ENCODE measurements at places on chromosomes 12 and 14.

DNA sequence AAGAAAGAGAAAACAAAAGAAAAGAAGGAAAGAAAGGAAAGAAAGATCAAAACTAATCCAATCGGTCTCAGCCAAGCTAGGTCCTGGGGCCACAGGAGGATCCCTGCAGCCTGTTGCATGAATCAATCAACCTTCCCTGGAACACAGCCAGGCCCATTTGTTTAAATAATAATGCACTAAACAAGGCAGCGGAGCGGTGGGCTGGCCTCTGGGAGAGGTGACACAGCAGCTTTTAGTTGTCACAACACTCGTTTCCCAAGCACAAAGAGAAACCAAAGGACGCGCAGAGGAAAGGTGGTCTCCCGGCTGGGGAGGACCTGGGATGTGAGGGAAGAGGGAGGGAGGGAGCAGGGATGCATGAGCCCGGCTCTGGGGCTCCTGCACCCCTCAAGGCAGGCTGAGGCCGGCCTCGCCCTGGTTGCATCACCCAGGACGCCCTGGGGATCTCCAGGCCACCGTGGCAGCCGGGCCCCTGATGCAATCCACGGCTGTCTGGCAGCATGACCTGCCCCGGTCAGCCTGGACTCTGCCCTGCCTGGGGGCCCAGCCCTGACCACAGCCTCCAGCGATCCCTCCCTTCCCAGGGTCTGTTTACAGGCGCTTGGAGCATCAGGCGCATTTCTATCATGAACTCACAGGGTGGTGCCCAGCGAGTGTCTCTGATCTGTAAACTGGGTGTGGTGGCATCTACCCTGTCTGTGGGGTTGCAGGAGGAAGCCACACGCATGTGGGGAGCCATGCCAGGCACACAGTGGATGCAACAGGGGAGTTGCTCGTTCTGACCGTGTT is 32.5 kb downstream of the MMP17 start:
- peak; percentile 41 for DNase-seq

GRCh38 chr12:740921-741320 is 11.5 kb upstream of the WNK1 start:
- no peak for DNase-seq

DNA sequence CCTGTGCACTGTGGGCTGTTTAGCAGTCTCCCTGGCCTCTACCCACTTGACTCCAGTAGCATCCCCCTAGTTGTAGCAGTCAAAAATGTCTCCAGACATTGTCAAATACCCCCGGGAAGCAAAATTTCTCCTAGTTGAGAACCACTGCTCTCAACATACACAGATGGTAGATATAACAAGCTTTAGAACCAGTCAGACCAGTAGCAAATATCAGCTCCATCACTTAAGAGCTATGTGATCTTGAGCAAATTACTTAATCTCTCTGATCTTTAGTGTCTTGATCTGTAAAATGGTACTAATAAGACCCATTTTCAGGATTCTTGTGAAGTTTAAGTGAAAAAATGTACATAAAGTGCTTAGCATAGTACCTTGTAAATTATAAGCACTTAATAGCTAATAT is 96.2 kb downstream of the DUSP6 start:
- DNase-seq: no peak

DNA sequence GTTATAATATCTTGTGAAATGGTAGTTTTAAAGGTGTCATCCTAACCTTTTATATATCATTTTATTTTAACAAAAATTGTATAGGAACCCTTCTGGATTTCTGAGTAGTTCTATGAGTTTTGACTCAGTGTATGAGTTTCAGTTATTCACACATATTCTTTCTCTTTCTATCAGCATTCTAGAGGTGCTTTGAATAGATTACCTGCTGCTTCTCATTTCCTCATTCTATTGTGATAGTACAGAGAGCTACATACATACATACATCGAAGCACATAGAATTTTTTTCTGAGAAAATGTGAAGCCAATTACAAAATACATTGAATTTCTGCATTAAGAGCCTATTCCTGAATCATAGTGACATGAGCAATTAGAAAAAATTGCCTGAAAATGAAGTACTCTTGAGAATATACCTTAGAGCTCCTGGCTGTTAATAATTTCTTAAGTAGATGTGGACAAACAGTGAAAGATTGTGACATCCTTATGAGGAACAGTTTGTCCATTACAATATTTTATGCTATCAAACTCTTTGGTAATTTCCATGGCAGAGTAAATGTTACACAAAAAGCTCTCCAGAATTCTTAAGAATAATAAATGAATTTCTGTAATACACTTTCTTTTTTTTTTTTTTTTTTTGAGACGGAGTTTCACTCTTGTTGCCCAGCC is 556.6 kb downstream of the TRHDE start:
- DNase-seq: no peak

- DNase-seq: no peak
These were observed 73.2 kb upstream of the SCN8A start for GRCh38 chr12:51517800-51518199.

DNA sequence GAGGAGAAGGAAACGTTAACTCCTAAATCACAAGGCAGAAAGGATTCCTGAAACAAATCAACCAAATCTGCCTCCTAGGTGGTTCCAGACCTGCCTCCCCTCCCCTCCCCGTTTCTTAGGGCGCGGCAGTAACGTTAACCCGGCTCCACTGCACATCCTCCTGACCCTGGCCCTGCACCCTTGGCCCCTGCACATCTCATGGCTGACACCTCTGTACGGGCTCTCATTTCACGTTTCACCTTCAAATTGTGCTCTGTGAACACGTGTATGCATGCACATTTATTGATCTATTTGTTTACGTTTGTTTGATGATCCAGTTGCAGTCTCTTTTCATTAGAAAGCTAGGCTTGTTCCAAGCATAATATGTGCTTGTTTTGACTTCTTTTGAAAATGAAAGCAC is 358.1 kb downstream of the ADGRD1 start:
- no peak for DNase-seq

- DNase-seq: no peak
These were observed 14.6 kb upstream of the ATP2A2 start for GRCh38 chr12:110266381-110266960.

- no peak for DNase-seq
These were observed 5.0 kb downstream of the PAX9 start for GRCh38 chr14:36666416-36667206.

- DNase-seq: no peak
These were observed 10.2 kb upstream of the NYNRIN start for GRCh38 chr14:24388474-24389179.

DNA sequence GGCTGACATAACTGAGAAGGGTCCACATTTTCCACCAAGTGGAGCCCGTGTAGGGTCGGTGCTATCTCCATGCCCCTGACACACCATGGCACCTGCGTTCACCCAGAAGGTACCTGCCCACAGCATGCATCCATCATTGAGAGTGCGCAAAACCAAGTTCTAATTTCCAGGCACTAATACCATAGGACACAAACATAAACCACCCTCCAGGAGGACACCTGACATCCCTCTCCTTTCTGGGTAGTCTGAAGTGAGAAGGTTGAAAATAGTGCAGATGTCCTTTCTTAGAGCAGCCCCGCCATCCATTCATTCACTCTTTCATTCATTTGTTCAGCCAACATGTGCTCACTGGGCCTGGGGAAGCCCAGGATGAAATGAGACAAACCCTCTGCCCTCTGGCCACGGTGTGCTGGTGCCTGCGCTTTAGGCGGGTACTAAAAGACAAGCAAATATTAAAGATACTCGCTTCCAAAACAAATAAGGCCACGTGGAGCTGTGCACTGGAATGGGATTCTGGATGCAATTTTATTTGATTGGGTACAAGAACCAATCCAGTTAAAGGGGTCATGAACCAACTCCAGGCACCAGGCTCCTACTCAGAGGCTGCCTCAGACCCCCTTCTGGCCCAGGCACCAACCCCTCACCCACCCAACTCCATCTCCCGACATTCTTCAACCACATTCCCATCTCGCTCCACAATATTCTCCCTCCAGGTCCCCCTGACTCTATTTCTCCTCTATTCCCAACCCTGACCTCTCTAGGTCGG is 1.2 kb downstream of the TTC7B start:
- no peak for DNase-seq

DNA sequence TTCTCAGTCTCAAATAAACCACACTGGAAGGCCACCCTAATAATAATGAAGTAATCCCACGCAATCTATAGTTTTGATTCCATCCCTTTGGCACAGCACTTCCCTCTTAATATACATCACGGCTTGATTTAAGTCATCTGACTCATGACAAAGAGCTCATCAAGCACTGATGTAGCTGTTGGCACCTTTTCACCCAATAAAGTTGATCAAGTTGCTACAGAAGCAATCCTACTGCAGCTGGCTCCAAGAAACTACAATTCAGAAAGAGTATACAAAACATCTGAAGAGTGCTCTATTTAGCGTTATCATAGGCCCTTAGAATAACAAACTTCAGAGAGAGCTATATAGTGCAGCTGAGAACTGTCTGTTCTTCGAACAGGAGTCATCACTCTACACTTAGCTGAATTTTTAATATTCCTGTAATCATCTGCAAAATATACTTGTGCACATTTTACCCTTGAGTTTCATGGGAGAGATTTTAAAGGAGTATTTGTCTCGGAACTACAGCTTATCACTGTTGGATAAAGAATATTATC is 94.9 kb downstream of the OSBPL8 start:
- no peak for DNase-seq

DNA sequence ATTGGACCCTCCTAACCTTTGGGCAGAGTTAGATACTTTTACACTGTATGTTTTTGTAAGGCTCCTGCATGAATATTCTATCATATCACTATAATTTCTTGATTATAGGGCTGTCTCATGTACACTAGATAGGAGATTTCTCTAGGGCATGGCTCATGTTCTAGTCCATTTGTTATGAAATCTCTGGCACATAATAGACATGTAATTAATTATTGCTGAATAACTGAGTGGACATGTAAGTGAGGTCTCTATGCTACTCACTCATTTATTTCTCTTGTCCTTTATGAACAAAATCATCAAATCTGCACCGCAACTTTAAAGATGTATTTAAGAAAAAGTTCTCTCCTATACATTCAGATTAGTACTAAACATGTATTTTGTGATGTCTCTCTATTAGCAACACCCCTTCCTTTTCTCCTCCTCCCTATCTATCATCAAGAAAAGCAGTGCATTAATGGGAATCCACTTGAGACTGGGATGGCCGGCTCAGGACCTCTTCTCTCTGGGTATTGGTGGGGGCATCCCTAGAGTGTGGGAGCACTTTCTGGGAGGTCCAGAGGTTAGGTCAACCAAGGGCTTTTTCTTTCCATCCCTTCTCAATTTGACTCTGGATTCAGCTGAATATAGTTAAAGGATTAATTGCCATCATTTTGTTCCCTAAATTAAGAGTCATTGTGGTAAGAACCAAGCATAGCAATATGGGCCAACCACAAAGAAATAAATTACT is 168.0 kb upstream of the HMGA2 start:
- no peak for DNase-seq

DNA sequence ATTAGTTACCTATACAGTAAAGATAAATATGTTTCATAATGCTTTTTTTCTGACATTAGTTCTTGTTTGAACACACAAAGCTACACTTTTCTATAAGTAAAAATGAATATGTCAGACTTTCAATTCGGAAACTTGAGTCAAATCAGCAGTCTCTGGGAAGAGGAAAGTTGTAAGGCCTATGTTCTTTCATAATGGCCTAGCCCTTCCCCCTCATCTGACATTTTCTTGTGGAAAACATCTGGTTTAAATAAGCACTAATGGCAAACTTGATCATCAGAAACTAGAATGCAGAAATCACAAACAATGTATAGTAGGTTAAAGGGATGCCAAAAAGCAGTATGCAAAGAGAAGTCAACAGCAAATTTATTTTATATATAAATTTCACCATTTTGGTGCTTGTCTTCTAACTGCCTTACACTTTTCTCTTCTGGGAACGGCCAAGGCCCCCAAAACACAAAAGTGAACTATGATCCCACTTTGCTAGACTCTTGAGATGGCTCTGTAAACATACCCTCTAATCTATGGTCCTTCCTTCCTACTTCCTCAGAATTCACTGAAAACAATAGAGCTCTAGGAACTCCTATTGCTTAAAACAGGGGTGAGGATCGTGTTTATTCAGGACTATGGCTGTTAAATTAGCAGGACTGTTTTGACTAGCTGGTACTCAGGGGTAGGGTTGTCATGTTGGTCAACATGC is 444.1 kb downstream of the RAD51B start:
- no peak for DNase-seq

DNA sequence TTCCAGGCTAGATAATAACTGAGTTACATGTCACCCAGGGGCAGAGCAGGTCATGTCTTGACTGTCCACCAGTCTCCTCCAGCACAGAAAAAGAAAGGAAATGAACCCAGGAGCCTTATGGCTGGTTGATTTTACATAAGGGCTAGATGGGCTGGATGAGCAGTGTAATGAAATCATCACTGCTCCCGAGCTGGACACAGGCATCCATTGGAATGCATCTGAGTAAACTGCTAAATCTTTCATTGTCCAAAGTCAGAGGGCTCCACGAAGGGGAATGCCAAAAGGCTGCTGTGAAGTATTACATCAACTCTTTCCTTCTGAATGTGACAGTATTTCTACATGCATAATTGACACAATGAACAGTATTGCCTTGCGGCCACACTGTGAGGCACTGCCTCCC is 30.1 kb upstream of the TSPAN11 start:
- DNase-seq: no peak

- no peak for DNase-seq
These were observed 98.9 kb downstream of the ELK3 start for GRCh38 chr12:96293093-96293492.
